ENCODE measurements at places on chromosomes 3 and 15. TPM values are rescaled to one million over a fixed set of nuclear protein-coding genes. Genes with fewer than 3 reads are reported as not detected.

Gene C3orf49
- total RNA-seq = not detected

Gene STAB1
- total RNA-seq = 51.4 TPM

Gene KLHL40
- total RNA-seq = not detected

Gene ZNF280D
- 34.0 TPM for total RNA-seq

Gene ZIC1
- not detected for total RNA-seq

Gene OIP5
- 4.5 TPM for total RNA-seq

Gene KLF15
- 1.6 TPM for total RNA-seq

DNA sequence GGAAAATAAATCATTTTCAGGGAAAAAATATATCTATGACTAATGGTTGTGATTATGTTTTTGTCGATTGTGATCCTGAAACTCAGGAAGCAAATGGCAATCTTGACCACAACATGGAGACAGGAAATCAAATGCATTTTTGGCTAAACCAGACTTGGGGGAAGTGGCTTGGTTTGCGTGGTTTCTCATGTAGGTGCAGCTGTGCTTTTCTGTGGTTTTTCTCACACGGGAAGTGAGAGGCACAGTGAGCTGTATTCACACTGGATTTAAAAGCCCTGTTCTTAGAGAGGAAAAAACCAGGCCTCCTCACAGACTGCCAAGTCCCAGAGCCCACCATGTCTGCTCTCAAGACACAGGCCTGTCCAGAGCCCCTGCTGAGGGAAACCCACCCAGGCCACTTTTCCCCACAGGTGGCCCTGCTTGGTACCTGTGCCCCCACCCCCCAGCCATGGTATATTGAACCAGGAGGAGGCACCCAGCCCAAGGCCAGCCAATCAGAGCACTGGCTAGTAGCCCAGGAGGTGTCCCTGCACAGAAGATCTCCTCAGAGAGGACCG is 46.1 kb downstream of the BTD start:
- no peak for DNase-seq

GRCh38 chr3:49984394-49984793 is 44.4 kb downstream of the RBM6 start:
- no peak for DNase-seq

DNA sequence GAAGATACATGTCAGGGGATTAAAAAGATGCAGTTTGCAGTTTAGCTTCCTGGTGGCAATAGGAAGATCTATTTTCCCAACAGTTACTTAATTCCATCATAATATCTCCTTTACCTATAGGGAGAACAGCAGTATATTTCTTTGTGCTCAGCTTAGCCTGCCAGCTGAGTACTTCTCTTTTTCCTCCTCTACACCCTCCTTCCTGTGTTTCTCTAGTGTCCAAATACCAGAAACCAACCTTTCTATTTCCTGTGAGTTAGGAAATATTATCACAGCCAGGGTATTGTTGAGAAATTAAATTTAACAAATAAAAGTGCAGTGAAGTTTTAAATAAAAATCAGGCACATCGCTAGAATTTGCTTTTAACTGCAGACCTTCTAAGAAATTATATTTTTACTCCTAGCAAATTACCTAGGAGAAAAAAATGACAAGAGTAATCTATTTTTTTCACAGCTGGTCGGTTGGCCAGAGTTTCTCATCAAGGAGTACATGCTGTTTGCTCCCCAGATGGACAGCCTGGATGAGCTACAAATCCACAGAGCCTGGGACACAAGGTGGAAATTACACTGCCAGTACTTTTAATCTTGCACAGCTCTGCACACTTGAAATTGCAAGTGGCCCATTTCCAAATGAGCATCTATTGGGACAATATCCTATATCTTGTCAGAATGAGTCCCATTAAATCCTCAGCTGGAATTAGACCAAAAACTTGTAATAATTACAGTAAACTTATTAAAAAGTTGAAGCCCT is 185.2 kb upstream of the CFAP20DC start:
- DNase-seq = no peak

DNA sequence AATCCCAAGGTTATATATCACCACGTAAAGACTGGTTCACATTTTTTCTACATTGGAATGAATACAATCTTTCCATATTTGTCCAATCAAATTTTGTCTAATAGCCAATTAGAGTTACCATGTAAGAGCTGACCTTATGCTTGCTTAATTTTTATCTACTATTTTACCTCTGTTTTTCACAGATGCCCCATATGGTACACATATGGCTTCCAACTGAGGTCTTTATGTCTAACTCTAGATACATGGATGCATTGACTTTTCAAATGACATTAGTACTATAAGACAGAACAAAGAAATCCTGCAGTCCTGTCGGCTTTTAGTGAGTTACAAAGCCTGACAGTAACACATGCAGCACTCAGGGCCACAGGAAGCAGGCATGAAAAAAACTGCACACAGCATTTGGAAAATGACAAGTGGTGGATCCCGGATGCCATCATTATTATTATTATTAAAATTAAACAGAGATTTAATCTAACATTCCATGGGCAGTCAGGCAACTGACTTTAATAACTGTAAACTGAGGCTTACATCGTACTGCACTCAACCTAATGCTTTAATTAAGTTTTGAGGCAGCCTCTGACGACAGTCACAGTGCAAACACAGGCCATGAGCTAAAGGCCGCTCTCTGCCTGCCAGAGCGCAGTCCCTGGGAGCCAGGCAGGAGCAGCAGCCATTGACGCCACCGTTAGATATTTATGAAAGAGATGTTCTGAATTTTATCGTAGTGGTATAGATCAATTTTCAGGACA is 113.9 kb upstream of the TMCO5A start:
- DNase-seq = no peak

DNA sequence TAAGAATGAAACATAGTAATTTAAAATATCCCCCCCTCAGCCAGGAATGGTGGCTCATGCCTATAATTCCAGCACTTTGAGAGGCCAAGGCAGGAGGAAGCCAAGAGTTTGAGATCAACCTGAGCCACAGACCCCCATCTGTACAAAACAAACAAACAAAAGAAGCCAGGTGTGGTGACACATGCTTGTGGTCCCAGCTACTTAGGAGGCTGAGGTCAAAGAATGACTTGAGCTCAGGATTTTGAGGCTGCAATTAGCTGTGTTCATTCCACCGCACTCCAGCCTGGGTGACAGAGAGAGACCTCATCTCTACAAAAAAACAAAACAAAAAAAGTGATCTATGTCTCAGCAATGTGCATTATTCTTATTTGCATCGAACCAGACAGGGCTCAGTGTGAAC is 800.8 kb downstream of the MCTP2 start:
- no peak for DNase-seq

DNA sequence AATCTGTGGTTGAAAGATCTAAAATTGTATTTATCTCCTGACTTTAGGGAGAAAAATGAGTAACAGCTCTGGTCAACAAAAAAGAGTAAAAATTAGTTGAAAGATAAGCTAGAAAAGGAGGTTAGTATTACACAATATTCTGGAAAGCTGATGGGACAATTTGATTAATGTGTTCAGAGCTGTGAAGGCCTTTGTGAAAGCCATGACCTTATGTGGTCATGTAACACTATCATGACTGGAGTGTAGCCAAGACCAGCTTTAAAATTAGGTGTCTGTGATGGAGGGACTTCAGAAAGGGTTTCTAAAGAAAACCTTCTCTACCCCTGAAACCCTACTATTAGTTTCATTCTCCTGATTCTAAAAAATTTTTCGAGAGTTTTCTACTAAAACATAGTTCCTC is 127.2 kb downstream of the NFKBIZ start:
- DNase-seq = no peak

GRCh38 chr3:195162033-195162669 is 108.8 kb downstream of the XXYLT1 start:
- DNase-seq = no peak

GRCh38 chr3:86867982-86868381 is 123.0 kb downstream of the VGLL3 start:
- DNase-seq = no peak

DNA sequence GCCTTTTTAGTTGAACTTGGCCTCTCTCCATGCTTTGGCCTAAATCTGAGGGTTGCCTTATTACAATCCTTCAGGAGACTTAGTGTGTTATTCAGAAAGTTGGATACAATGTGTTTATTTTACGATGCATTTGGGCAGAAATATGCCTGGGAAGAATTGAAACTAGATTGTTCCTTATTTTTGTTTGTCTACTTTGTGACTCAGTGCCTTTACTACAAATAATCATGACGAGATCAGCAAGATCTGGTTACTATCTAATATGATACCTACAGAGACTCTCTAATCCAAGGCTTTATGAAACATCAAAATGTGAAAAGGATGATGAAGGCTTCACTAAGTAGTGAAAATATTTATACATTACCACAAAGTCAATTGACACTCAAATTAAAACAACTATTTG is 82.2 kb downstream of the RBMS3 start:
- no peak for DNase-seq

- DNase-seq = no peak
Measured at GRCh38 chr15:56215769-56216168, 27.9 kb downstream of the RFX7 start.

- no peak for DNase-seq
Measured at GRCh38 chr3:190239325-190239724, 82.9 kb downstream of the CLDN1 start.

GRCh38 chr15:48440084-48440483 is 108.9 kb downstream of the DUT start:
- no peak for DNase-seq

DNA sequence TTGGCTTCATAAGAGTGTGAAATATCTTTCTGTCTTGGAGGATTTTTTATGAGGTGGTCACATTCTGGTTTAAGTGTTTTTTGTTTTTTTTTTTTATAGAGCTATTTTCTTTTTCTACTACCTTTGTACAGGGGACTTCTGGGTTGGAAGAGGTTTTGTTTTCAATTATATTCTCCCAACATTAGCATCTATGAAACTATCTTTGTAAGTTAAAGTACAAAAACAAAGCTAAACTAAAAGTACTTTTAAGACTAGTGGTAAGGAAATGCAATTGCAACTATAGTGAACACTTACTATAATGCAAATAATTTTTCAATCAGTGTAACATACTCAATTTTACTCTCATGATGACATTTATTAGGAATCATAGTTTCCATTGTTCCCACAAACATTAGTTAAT is 688.2 kb downstream of the SI start:
- no peak for DNase-seq

- no peak for DNase-seq
Measured at GRCh38 chr3:162602619-162603018, 1106.0 kb downstream of the OTOL1 start.

GRCh38 chr3:195239121-195239520 is 31.8 kb downstream of the XXYLT1 start:
- no peak for DNase-seq

GRCh38 chr3:15783361-15783969 is 14.3 kb downstream of the ANKRD28 start:
- DNase-seq = no peak

- no peak for DNase-seq
Measured at GRCh38 chr15:100690032-100690794, 87.8 kb downstream of the ASB7 start.

DNA sequence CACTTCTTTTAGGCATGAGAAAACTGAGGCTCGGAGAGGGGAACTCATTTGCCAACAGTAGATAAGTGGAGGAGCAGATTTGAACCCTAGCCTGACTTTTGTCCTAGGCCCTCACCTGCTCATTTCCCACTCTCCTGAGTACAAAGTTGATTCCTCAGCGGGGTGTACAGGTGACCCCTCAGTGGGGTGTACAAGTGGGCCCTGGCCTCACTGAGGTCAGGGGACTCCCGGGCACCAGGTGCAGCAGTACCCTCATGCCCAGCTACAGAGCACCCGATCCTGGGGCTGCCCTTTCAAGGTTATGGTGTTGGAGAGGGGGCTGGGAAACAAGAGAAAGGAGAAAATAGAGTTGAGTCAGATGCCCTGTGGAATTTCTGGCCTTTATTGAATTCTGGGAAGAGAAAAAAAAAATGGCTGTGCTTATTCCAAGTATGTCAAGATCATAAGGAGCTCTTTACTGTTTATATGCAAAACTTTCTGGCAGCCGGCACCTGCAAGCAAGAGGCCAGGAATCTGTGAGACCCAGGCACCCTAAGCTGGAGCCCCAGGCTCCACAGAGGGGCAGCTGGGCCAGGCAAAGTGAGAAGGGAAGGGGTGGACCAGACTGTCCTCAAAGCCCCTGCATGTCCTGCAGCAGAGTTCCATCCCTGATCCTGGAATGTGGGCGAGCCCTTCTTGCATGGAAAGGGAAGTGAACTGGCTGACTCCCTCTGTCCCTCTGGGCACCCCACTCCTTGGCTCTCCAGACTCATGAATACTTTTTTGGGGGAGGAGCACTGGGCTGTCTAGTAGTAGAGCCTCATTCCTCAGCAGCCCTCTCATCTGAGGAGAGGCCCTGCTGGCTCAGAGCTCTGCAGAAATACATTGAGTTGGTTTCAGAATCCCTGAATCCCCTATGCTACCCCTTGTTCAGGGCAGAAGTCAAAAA is 43.1 kb downstream of the AMOTL2 start:
- peak; percentile 30 for DNase-seq

DNA sequence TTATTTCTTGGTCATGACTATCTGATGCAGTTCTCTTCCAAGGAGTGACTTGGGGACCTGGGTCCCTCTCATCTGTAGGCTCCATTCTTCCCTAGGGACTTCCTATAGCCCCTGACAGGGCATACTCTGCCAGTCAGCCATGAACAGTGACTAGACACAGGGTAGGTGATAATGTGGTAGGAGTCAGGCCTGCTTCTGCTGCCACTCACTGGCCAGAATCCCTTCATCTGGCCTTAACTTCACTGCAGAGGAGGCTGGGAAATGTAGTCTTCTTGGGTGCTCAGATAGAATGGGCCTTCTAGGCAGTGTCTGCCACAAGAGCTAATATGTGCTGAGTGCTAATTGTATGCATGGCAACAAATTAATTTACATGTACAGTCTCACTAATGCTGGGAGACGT is 84.5 kb downstream of the CACNA2D3 start:
- no peak for DNase-seq

GRCh38 chr15:32993285-32993684 is 201.2 kb downstream of the FMN1 start:
- no peak for DNase-seq

DNA sequence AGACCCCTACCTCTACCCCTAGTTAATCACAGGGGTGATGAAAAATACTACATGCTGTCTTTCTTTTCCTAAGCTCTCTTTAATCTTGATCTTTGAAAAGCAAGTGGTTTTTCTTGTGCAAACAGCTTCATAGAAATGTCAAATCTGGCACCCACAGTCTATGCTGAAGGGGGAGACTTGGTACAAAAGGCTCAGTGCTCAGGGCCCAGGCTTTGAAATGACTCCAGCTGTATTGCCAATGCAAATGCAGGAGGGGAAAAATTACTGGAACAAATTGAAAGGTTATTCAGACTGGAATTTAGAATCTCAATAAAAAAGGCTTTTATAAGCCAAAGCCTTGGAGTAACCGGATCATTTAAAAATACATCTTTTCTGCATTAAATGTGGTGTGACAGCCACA is 223.9 kb downstream of the LRTM1 start:
- no peak for DNase-seq

DNA sequence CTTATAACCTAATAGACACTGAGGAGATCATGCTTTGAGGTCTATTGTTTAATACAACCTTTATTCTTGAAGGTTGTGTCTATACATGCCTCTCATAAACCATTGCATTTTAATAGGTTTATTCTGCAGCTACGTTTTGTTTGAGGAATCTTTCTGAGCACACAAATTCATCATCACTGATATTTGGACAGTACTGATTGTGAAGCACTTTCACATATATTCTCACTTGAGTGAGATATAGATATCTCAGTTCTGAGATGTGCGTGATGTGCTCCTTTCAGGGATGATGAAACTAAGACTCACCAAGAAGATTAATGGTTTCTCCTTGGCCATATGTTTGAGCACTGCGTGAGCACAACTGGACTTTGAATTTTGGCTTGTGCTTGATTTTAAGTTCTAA is 374.4 kb downstream of the LPP start:
- no peak for DNase-seq
